ENCODE measurements at places on chromosomes 12 and 14.
A peak's percentile ranks its signal among the peaks of the same experiment; 100 is the strongest.

GRCh38 chr14:76348898-76349297 lies 27.0 kb upstream of the ESRRB start:
- peak; percentile 69 for DNase-seq

GRCh38 chr12:52139579-52140062 lies 52.2 kb downstream of the KRT80 start:
- no peak for DNase-seq

DNA sequence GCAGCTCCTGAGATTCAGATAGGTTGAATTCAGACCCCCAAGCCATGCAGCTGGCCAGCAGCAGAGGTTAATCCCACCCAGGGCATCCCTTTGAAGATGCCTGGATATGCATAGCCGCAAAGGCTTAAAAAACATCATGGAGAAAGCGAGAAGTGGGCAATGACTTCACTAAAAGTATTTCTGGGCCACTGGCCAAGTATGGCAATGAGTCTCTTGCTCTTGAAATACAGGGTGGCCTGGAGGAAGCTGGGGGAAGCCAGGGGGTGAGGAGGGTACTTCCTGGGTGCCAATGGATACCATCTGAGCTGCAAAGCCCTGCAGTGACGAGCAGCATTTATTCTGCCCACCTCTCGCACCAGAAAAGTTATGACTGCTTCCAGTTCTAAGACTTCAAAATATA lies 539.3 kb upstream of the TBX3 start:
- peak; percentile 83 for DNase-seq

- DNase-seq: peak; percentile 34
Observed at GRCh38 chr12:94458877-94459727, 565 bp downstream of the CEP83 start.

Measured in fibroblast of skin of scalp (primary cell).